ENCODE measurements at places on chromosomes 3 and 15.

DNA sequence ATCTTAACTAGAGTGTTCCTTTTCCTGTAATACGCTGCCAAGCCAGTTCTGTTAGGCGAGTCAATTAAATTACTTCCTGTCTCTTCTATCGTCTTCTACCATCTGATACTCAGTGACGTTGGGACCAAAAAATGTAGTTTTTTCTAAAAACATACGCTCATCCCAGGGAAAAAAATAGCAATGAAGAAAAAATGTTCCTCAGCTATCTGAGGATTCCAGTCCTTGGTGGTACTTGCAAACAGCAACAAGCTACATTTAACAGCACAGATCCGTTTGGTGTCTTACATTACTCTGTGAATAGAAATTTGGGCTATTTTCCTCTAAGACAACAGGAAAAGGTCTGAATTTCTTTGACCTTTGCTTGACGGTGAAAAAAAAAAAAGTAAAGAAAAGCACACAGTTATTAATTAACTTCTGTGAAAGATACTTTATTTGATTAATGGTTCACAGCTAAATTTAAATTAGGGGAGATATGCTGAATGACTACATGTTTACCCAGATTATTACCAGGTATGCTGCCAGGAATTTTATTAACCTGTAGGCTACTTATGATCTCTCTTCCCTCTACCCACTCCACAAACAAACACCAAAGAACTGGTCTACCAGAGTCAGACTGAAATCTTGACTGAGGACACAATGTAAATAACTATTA is 254.4 kb upstream of the ZPLD1 start:
- DNase-seq, result peak; percentile 99

DNA sequence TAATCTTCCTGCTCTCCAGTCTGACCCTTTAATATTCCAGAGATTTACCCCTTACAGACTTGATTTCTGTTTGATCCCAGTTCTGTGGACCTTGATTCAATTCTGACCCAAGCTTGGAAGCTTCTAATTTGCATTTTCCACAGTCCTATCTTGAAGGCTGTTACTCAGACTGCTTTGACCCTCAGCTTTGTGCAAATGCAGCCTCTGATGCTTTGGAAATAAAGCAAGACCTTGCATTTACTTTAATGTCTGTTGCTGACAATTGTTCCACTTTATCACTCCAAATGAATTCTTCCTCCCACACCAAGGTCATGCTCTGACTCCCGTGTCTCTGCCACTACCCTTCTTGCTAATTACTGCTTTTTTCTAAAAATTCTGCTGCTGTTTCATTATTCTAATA is 886.0 kb downstream of the TUSC7 start:
- DNase-seq, result no peak

DNA sequence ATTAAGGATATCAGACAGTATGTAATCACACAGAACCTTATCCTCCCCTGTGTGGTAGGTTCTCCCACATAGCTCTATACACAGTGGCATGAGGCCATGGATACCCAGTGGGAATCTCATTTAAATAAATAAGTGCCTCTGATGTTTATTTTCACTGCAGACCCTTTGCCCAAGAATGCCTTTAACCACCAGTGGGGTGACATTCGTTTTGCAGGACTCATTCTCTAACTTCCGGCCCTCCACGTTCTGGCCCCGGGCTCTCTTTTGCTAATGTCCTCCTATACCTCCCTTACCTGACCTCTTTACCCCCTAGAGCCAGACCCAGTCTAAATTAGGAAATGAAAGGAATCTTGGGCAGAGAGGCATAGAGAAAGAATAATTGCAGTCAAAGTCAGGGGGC is 8.3 kb downstream of the CCDC80 start:
- DNase-seq, result no peak

GRCh38 chr3:78604341-78604740 is 1163.5 kb downstream of the ROBO1 start:
- peak; percentile 77 for DNase-seq

DNA sequence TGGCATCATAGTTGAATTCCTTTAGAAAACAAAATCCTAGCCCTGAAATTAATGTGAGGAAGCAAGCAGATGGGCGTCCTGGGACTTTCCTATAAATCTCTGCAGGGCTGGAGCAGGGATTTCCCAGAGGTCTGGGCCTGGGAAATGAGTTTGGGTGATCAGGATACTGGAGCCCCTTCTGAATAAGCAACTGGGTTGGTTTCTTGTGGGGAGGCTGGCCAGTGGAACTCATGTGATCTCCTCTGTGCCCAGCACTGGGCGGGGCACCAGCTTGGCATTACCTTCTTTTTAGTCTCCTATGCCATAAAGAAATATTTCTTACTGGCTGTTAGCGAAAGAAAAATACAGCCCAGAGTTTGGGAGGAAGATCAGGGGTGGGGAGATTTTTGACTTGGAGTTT is 1.7 kb downstream of the THSD4 start:
- DNase-seq, result no peak

- DNase-seq, result no peak
Measured at GRCh38 chr15:75834021-75834420, 9.2 kb upstream of the UBE2Q2 start.

GRCh38 chr3:29226706-29227105 is 54.2 kb upstream of the RBMS3 start:
- peak; percentile 51 for DNase-seq

GRCh38 chr3:38601956-38602550 is 47.4 kb downstream of the SCN5A start:
- no peak for DNase-seq

GRCh38 chr3:149343951-149344350 is 10.5 kb upstream of the TM4SF18 start:
- no peak for DNase-seq

DNA sequence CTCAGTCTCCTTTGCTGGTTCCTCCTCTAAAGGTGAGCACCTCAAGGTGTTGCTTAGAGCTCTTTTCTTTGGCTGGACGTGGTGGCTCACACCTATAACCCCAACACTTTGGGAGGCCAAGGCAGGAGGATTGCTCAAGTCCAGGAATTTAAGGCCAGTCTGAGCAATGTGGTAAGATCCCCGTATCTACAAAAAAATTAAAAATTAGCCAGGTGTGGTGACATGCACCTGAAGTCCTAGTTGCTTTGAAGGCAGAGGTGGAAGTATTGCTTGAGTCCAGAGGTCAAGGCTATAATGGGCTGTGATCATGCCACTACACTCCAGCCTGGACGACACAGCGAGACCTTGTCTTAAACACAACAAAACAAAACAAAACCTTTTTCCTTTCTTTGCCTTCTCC is 28.3 kb downstream of the TOPBP1 start:
- DNase-seq, result no peak

DNA sequence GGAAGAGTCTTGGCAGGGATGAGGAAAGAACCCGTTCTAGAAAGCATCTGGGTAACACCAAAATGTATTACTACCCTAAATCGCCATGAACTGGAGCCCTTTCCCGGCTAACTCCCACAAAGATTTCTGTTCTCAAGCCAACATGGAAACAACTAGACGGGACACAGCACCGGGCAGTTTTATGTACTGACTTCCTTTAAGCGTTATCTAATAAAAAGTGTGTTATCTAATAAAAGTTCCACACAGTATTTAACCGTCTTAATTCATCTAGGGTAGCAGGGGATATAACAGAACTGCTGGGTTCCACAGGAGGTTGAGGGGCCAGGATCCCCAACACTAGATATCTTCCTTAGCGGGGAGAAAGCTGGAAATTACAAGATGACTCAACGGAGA is 347 bp upstream of the C3orf62 start:
- no peak for DNase-seq

- DNase-seq, result no peak
Measured at GRCh38 chr3:59514865-59515482, 465.1 kb upstream of the CFAP20DC start.

DNA sequence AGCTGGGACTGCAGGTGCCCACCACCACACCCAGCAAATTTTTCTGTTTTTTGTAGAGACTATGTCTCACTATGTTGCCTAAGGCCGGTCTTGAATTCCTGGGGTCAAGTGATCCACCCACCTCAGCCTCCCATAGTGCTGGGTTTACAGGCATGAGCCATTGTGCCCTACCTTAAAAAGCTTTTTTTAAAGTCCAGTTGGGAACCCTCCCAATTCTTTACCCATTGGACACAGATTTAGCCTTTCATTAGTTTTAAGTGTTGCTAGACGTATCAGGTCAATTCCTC is 1.7 kb upstream of the DENND4A start:
- no peak for DNase-seq

DNA sequence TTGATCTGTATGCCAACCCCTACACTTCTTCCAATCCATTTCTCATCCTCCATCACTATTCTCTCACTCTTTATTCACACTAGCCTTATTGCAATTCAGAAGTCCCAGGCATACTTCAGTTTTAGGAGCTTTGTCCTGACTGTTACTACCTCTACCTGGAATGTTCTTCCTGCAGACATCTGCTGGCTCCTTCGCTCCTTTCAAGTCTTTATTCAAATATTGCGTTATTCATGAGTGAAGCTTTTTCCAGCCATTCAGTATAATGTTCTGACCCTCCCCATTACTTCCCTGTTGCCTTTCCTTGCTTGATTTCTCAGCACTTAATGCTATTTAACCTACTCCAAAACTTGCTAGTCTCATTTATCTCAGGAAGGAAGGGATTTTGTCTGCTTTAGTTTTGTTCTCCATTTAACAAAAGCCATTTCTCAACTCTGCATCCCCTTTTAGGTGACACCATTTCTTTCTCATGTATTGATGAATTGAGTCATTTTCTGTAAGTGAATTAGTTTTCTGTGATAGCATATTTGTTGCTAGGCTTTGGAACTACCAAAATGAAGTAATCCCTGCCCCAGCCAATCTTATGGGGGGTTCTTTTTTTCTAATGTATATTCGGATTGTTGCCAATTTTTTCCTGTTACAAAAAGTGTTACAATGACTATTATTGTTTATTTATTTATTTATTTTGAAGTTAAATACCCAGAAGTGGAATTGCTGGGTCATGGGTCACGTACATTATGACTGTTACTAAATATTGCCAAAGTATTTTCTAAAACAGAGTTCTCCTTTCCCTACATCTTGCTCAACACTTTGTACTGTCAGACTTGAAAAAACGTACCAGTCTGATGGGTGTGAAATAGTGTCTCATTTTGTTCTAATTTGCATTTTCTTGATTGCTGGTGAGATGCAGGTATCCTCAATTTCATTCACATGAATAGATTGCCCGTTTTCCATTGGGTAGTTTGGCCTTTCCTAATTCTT is 9.4 kb downstream of the ATP11B start:
- no peak for DNase-seq

DNA sequence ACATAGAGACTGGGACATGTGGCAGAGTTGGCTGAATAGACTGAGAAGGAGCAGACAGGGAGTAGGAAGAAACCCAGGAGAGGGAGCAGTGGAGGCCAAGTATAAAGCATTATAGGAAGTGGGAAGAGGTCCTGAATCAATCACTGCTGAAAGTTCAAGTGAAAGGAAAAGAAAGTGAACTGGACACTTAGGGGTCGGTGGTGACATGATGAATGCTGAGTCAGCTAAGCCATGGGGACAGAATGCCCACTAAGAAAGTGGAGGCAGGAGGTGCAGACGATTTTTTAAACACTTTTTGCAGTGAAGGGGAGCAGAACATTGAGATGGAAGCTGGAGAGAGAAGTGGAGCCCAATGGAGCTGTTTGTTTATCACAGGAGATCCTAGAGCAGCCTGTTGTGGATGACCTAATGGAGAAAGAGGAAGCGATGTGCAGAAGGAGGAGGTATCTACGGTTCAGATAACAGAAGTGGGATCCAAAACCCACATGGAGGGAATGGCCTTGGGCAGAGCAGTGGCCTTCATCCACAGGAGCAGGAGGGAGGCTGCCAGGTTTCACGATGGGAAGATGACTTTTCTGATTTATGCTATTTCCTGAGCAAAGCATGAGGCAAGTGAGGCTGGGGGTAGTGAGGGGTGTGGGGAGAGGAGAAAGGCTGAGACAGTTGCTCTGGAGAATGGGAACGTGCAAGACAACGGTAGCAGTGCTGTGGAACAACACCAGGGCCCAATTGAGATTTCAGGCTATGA is 208.2 kb downstream of the RPLP1 start:
- DNase-seq, result no peak

DNA sequence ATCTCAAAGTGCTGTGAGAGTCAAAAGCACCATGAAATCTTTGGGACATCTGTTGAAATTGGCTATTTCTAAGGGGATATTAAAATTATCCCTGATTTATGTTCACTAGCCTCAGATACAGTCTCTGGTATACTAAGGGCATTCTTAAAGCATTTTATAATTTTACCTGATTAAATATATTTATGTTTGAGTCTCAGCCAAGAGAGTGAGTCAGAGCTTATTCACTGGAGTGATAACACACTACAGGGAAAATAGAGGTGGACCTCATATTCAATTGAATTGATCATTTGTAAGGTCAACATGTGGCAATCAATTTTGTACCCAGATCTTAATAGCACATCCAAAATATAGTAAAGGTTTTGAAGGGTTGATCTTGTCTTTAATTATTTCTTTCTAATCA is 733.6 kb downstream of the EPHA3 start:
- DNase-seq, result no peak

DNA sequence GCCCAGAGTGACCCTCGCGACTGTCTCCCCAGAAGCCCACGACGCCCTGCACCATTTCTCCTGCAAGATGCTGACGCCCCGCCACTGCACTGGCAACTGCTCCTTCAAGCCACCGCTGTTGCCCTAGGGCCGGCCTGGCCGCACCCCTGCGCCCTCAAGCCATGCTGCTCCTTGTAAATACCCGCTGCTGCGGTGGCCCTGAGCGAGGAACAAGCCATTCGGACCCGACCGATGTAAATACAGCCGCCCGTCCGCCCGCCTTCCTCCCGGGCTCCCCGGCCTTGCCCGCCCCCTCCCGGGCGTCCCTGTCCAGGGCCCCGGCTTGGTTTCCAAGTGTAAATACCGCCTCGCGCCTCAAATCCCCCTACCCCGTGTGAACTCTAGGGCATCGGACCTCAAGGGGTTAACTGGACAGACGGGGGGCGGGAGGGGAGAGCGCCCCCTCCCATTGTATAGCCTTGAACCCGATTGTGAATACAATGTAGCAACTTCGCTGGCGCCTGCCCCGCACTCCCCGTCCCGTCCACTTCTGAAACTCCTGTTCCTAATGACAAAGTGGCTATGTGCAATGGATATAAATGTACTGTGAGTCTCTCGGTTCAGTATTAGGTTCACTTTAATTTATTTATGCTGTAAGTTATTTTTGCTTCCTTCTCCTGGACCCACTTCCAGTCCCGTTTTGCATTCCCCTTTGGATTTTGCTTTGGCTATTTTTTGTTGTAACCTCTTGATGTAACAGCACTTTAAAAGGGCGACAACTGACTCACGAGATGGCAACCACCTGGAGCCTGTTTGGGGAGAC is 5.9 kb downstream of the RNU6-1 start:
- peak; percentile 44 for DNase-seq

DNA sequence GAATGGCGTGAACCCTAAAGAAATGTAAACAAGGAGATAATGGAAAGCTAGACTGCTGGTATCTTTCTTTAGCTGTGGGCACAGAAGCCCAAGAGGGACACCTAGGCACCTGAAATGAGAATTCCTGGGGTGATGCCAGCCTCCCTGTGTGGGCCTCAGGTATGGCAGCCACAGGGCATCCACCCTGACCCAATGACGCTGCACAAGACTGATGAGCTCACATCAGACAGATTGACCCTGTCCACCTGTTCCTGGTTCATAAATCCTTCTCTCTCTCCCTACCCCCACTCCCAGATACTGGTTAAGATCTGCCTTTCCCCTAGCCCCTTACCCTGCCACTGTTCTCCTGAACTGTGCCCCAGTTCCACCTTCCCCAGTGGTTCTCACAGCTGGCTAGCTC is 1.5 kb downstream of the GLB1 start:
- no peak for DNase-seq
